Caudate nucleus (tissue), 63 donors: ENCODE measurements at places on chromosomes 16 and 17.

- no peak for DNase-seq
Observed at GRCh38 chr16:29943846-29944799, 17.8 kb upstream of the TMEM219 start.

DNA sequence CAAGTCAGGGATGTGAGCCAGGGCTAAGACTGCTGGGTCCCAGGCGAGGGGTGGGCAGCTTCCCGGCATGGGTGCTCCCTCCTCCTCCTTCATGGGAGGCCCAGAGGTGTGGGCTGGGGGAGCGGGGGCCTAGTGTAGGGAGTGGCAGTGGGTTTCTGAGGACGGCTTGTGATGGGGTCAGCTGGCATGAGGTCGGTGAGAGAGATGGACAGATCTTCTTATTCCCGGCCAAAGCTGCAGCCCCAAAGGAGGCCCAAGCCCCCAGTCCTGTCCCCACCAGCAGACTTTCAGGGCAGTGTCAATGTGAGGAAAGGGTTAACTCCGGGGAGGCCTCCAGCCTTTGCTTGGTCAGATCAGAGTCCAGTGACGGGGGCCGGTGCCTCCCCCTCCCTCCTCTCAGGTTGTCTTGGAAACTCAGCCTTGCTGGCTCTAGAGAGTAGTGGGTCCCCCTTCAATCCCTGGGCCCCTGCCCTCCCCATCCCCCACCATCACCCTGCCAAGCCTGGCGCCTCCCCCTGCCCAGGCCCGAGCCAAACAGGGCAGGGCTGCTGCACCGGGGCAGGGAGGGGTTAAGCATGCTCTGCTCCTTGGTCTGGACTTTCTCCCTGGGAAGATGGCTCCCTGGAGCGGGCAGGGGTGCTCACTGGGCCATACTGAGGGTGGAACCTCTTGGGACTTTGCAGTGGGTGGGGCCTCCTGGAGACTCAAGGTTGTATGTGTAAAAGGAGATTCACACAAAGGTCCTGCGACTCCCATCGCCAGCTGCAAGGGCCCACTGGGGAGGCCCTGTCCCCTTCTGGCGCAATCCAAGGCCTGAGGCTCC is 12.4 kb downstream of the NAT9 start:
- DNase-seq = peak; percentile 52

DNA sequence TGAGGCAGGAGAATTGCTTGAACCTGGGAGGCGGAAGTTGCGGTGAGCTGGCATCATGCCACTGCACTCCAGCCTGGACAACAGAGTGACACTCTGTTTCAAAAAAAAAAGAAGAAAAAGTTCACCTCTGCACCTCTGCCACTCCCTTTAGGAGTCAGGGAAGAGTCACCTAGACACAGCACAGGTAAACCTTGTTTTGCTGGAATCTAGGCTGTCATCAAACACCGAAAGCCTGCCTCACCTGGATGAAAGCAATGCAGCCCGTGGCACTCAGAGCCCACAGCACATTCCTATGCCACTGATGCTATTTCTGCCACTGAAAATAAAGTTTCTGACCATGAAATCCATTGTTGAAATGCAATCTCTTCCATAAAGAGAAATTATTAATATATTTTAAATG is 22.2 kb downstream of the CFAP52 start:
- DNase-seq = no peak

GRCh38 chr17:42463976-42464400 is 5.3 kb downstream of the ATP6V0A1 start:
- DNase-seq = no peak

GRCh38 chr17:78485290-78486168 is 91.7 kb downstream of the DNAH17 start:
- no peak for DNase-seq

- no peak for DNase-seq
Observed at GRCh38 chr17:73835605-73836004, 191.4 kb upstream of the SDK2 start.

DNA sequence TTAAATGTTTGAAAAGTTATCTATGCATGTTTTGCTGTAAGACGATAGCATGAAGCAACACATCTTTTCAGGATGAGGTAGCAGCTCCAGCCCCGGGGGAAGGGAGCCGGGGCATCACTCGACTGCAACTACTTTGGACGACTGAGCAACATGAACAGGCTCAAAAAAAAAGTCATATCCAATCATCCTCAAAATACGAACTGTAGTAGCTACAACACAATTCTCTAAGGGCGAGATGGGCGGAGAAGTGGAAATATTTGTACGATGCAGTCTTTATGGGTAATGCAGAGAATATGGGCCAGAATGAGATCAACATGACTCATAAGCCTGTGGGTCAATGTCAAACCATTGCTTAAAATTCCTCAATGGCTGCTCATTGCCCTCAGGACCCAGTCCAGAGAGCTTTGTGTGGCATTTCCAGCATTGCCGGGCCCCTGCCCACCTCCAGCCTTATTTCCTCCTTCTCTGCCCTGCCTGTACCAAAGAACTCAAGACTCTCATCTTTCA is 17.7 kb upstream of the SMURF2 start:
- DNase-seq = no peak

GRCh38 chr17:65022751-65023700 is 33.5 kb downstream of the GNA13 start:
- no peak for DNase-seq

DNA sequence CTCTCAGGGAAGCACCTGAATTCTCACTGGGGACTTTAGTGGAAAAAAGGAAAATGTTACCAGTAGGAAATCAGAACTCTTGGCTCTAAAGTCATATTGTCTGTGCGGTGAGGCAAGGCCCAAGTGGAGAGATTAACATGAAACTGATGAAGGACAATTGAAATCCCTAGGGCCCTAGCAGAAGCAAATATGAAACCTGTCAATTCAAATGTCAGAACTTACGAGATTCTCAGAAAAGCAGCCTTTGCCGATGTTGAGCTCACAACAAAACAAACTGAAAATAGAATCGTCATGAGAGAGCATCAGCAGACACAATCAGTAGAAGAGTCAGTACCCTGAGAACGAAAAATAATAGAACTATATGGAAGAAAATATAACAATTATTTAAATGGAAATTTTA is 108.8 kb downstream of the ELAC2 start:
- DNase-seq = no peak

GRCh38 chr16:4506450-4506849 is 30.3 kb downstream of the HMOX2 start:
- peak; percentile 69 for DNase-seq

DNA sequence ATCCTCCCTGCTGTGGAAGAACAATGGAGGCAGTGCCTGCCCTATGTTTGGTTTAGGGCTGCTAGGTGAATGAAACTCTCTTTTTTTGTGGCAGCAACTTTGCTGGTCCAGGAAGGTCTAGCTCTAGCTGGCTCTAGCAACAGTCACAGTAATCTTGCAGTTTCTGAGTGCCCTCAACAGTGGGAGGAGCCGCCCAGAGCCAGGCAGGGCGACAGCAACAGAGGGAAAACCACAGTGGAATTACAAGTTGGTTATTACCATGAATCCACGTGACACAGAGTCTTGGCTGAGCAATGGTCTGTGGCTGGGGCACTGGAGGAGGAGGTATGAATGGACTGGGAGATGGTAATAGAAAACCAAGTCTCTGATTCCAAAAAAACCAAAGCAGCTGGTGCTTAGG is 10.3 kb downstream of the HSPB9 start:
- peak; percentile 35 for DNase-seq

GRCh38 chr16:50010212-50010611 is 14.8 kb upstream of the CNEP1R1 start:
- no peak for DNase-seq

- no peak for DNase-seq
Observed at GRCh38 chr16:19153876-19154275, 14.2 kb upstream of the SYT17 start.
